ENCODE measurements at places on chromosomes 5 and 9. TPM values are rescaled to one million over a fixed set of nuclear protein-coding genes. Genes with fewer than 3 reads are reported as not detected.

Gene TXNDC8
- not detected for total RNA-seq

Gene LARP1
- total RNA-seq: 130 TPM

Gene ZNF782
- total RNA-seq: 4.1 TPM

Gene KCNV2
- total RNA-seq: not detected

Gene ECSCR
- 38.3 TPM for total RNA-seq

Gene SHROOM1
- 3.6 TPM for total RNA-seq

Gene PCDHA8
- 0.06 TPM for total RNA-seq

Gene EFNA5
- total RNA-seq: 23.7 TPM

Gene POLE3
- total RNA-seq: 21.3 TPM

Gene SHC3
- 1.9 TPM for total RNA-seq

Gene PLEKHG4B
- total RNA-seq: not detected

Gene PCDHGA2
- 6.4 TPM for total RNA-seq

GRCh38 chr9:104836235-104836634 lies 72.3 kb downstream of the NIPSNAP3B start:
- no peak for DNase-seq

DNA sequence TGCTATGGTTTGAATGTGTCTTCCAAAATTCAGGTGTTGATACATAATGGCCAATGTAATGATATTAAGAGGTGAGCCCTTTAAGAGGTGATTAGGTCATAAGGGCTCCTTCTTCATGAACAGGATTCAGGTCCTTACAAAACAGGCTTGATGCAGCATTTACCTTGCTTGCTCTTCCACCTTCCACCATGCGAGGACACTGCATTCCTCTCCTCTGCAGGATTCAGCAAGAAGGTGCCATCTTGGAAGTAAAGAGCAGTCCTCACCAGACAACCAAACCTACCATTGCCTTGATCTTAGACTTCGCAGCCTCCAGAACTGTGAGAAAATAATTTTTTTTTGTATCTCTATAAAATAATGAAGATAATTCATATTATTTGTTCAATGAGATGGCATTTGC lies 314.0 kb upstream of the SMARCA2 start:
- DNase-seq: no peak

- DNase-seq: no peak
These were observed 87.1 kb downstream of the SEMA4D start for GRCh38 chr9:89410641-89411350.

DNA sequence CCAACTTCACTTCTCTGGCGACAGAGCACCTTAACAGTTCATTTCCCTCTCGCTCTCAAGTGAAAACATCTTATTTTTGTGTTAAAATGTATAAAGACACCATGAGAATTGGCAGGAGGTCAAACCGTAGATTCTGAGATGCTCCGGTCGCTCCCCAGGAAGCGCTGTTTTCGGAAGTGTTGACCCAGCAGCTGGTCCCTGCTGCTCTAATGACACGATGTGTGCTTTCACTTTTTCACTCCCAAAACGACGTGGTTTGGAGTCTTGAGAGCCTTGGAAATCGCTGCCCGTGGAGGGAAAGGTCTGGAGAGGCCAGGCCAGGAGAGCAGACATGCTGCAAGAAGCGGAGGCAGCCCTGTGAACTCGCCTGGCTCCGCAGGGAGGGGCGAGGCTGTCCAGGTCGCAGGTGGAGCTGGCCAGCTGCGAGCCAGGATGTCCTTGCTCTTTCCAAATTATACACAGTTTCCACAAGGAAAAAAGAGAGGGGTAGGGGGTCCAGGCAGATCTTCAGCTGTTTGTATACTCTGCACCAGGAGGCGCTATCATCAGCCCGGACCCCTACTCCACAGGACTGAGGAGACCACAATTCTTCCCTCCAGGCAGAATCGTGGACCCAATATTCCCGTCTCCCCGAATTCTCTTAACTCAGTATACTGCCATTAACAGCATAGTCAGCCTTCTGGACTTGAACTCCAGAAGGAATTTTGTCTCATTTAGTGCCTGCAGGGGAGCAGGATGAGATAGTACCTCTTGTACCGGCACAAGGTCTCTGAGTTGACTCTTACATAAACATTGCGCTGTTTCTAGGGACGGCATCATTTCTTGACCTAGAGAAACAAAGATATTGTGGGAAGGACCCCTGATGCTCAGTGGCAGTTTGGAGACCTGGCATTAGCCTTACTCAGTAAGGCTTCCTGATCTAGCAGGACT lies 248.6 kb upstream of the ANKRD55 start:
- peak; percentile 63 for DNase-seq

GRCh38 chr5:122180146-122180712 lies 50.9 kb downstream of the ZNF474 start:
- DNase-seq: no peak

- peak; percentile 17 for DNase-seq
These were observed 453.3 kb downstream of the DIRAS2 start for GRCh38 chr9:90189306-90189705.

GRCh38 chr5:124537107-124537506 lies 209.3 kb downstream of the ZNF608 start:
- no peak for DNase-seq

DNA sequence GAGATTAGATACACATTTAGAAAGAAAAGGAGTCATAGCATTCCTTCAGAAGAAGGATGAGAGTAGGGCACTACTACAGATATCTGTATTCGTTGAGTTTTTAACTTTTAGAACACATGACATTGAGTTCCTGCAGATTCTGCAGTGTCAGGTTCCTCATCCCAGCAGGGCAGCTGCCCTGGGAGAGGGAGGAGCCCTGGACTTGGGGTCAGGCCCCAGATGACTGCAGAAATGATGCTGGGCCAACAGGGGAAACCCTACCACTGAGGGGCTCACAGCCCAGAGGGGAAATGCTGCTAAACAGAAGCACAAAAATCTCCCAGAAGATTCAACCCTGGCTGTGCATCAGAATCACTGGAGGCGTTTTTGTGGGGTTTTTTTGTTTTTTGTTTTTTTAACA lies 68.9 kb upstream of the TAF1L start:
- DNase-seq: no peak

GRCh38 chr5:121897341-121897740 lies 45.7 kb downstream of the FTMT start:
- DNase-seq: no peak

GRCh38 chr5:114316167-114316566 lies 45.7 kb upstream of the KCNN2 start:
- DNase-seq: no peak

DNA sequence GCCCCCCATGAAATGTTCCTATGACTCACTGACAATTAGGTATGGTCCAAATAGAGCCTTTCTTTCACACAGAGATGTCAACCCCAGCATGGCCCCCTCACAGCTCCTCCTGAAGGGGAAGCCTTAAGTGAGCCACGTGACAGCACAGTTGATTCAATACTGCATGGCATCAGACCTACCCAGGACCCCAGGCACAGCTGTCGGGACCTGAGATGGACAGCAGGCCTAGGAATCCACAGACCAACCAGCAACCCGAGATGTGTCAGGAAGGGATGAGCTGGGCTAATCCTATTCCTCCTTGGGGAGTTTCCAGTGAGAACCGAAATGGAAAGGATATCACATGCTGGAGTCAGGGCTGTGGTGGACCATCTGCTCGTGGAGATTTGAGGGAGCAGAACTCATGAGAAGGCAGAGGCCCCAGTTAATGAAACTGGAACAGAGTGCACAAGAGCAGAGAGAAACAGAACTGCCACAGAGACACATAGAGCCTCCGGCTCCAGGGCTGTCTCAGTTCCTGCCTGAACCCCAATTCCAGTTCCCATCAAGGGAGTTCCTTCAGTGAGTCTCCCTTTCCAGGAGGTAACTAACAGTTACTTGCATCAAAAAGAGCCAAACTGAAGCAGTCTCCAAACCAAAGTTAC lies 42.1 kb upstream of the SMIM23 start:
- no peak for DNase-seq

- DNase-seq: no peak
These were observed 53.1 kb downstream of the GABRA1 start for GRCh38 chr5:161900981-161901380.

GRCh38 chr9:96158909-96159575 lies 142.9 kb downstream of the HSD17B3 start:
- no peak for DNase-seq

GRCh38 chr9:78112004-78112403 lies 80.4 kb upstream of the GNAQ start:
- no peak for DNase-seq

DNA sequence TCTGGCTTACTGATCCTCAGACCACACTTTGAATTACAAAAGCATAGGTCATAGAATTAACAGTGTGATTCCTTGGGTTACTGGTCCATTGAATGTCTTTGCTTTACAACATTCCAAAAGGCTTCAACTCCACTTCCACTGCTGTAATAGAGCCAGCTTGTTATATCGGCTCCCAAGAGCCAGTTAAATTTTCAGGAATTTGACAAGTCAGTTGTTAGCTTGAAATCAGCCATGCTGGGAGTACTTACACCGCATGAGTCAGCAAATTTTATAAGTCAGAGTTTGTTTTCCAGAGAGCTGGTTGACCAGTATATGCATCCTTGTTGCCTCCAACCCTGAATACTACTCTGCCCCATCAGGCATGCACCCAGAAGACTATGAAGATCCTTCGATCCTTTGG lies 73.1 kb downstream of the FOXB2 start:
- no peak for DNase-seq

- DNase-seq: peak; percentile 54
These were observed 17.9 kb upstream of the ASS1 start for GRCh38 chr9:130426883-130427282.

- DNase-seq: no peak
These were observed 66.6 kb downstream of the DENND1A start for GRCh38 chr9:123863164-123863855.

- DNase-seq: no peak
These were observed 59.0 kb downstream of the PTCH1 start for GRCh38 chr9:95457769-95458168.

GRCh38 chr9:129014124-129014523 lies 14.0 kb downstream of the SH3GLB2 start:
- no peak for DNase-seq

- no peak for DNase-seq
These were observed 23.4 kb upstream of the FAM169A start for GRCh38 chr5:74889523-74890105.
